ENCODE measurements at places on chromosomes 1 and 21. TPM values are rescaled to one million over a fixed set of nuclear protein-coding genes. Genes with fewer than 3 reads are reported as not detected.

The HSPB7 gene
- 0.28 TPM for polyA plus RNA-seq

The FNDC5 gene
- polyA plus RNA-seq: 1.5 TPM

The RIT1 gene
- polyA plus RNA-seq: 4.9 TPM

The VWA5B1 gene
- polyA plus RNA-seq: not detected

The HRNR gene
- polyA plus RNA-seq: 0.04 TPM

The RPTN gene
- polyA plus RNA-seq: not detected

The CD5L gene
- 56.7 TPM for polyA plus RNA-seq

The TCEA3 gene
- polyA plus RNA-seq: 142 TPM

The REN gene
- not detected for polyA plus RNA-seq

DNA sequence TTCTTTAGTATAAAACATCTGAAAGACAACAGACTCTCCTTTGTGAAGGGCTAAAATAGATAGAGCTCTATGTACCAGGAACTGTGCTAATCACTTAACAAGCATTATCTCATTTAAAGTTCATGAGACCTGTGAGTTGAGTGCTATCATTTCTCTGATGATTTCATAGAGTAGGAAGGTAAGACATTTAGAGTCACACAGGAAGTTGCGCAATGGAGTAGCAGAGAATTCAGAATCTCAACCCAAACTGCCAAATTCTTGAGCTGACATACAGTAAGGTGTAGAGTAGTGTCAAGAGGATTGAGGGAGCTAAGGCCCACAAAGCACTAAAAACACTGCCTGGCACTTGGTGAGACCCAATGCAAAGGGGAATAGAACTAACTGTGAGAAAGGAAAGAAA, 384.3 kb downstream of the NTNG1 start:
- no peak for DNase-seq

DNA sequence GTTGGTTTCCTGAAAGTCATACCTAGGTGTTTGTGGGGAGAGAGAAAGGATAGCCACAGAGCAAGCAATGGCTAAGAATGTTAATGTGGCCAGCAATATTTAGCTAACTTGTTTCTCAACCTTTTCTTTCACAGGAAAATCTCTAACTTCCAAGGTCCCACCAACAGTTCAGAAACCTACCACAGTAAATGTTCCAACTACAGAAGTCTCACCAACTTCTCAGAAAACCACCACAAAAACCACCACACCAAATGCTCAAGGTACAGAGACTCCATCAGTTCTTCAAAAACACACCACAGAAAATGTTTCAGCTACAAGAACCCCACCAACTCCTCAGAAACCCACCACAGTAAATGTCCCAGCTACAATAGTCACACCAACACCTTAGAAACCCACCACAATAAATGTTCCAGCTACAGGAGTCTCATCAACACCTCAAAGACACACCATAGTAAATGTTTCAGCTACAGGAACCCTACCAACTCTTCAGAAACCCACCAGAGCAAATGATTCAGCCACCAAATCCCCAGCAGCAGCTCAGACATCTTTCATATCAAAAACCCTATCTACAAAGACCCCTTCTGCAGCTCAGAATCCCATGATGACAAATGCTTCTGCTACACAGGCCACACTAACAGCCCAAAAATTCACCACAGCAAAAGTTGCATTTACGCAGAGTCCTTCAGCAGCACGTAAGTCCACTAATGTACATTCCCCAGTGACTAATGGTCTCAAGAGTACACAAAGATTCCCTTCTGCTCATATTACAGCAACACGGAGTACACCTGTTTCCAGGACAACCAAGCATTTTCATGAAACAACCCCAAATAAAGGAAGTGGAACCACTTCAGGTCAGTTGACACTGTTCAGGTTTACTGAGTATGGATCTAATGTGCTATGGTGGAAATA, 15.3 kb downstream of the CD55 start:
- DNase-seq: no peak

DNA sequence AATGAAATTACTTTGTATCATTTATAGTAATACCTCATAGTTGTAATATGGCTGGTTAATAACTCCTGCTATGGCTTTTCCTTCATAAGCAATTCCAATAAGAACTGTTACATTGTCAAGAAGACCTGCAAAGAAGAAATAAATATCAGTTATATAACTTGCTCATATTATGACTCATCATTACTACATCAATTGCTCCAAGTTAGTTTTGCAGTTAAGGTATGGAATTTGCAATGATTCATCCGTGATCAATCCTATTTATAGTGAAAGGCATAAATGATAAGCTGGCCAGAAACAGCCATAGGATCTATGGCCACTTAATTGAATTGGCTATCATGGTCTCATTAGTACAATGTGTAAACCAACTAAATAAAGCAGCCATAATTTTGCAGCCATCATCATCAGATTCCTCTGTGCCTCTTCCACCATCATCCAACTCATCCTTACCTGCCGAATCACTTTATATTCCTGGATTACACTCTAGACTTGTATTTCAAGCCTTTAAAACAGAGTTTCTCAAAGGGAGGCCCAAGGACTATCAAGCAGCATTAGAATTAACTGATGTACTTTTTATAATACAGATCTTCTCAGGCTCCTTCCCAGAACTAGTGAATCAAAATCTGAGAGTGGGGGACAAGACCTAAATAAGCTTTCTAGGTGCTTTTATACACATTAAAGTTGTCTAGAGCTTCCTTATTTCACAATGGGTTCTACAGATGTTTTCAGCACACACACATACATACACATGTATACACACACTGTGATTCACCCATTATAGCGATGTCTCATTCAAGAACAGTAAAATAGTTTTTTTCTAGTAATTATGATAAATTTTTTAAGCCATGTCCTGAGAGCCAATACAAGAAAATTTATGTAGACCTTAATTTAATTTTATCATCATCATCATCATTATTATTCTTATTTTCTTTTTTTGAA, 21.2 kb upstream of the EPRS1 start:
- DNase-seq: no peak

- no peak for DNase-seq
Observed at GRCh38 chr21:43786300-43786806, 3.0 kb upstream of the RRP1 start.

DNA sequence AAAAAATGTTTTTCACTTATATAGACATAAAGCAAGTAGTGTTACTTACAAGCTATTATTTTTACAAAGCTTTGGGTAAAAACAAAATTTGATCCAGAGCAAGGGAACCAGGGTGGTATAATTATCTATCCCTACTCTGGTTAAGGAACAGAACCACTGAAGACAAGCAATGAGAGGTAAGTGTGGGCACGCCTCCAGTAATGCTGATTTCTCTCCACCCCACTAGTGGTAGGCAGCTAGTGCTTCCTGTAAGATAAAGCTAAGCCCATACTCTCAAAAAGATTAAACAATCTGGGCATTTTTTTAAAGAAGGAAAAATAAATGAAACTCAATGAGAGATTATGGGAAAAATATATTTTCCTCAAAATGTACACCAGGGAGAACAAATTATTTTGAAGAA, 22.1 kb downstream of the TFB2M start:
- no peak for DNase-seq

GRCh38 chr1:224632921-224633321, 16.8 kb downstream of the CNIH3 start:
- no peak for DNase-seq

DNA sequence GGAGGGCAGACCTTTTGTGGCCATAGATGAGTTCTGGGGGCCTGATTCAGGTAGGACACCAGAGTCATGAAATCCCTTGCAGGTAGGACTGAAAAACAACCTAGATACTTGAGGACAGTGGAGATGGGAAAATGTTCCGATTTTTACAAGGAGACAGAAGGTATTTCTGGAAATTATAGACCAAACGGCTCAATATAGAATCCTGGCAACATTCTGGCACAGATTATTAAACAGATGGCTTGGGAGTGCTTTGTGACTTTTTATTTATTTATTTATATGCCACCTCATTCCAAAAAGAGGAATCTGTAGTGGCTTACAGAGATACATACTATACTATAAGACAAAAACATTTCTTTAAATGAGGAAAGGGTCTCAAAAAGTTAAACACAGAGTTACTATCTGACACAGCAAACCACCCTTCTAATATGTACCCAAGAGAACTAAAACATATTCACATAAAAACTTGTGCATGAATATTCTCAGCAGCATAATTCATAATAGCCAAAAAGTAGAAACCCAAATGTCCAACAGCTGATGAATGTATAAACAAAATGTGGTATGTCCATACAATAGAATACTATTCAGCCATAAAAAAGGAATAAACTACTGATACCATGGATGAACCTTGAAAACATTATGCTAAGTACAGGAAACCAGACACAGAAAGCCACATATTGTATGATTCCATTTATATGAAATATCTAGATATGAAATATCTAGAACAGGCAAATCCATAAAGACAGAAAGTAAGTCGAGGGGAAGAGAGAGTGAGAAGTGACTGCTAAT, 49.8 kb downstream of the CDK18 start:
- no peak for DNase-seq

GRCh38 chr1:174023440-174023839, 1.3 kb upstream of the RC3H1 start:
- DNase-seq: no peak

GRCh38 chr1:70633004-70633403, 221.9 kb downstream of the CTH start:
- no peak for DNase-seq

- no peak for DNase-seq
Observed at GRCh38 chr1:168570652-168571051, 5.8 kb upstream of the XCL1 start.

DNA sequence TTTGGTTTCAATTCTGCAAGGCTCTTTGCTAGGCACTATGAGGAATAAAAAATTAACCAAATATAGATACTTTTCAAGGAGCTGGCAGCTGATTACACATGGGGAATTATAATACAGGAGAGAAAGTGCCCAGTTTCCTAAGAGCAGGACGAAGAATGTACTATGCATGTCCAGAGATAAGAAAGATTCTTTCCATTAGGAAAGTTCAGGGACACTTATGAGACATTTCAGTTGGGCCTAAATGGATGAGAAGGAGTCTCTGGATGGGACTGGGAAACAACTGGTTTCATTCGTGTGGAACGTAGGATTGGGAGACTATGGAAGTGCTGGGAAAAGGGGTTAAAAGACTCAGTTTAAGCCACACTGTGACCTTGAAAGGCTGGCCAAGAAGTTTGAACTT, 63.5 kb upstream of the MROH9 start:
- DNase-seq: no peak

DNA sequence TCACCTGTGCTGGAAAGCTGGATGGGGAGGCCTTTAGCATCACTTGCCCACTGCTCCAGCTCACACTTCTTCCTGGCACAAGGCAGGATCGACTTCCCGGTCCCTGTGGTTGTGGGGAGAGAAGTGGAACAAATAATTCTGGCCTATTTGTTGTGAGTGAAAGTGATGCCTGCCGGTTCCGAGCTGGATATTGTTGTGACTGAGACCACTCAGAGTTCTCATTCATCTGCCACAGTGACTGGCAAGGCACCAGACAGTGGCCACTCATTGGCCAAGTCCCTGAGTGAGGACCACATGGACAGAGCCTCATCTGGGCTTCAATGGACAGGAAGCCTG, 191.9 kb downstream of the PTPRU start:
- no peak for DNase-seq

GRCh38 chr21:30408782-30409494, 13.1 kb downstream of the KRTAP13-1 start:
- no peak for DNase-seq

DNA sequence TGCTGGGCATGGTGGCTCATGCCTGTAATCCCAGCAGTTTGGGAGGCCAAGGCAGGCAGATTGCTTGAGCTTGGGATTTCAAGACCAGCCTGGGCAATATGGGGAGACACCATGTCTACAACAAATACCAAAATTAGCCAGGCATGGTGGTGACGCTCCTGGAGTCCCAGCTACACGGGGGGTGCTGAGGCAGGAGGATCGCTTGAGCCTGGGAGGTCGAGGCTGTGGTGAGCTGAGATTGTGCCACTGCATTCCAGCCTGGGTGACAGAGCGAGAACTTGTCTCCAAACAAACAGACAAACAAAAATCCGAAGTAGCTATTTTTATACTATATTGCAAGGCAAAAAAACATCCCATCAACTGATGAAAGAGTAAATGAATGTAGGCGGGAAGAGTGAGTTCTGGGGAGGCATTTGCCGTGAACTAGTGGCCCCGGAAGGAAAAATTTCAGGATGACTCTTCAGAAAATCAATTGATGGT, 40.6 kb downstream of the NCMAP start:
- DNase-seq: no peak

GRCh38 chr1:83547901-83548300, 451.0 kb downstream of the TTLL7 start:
- no peak for DNase-seq

DNA sequence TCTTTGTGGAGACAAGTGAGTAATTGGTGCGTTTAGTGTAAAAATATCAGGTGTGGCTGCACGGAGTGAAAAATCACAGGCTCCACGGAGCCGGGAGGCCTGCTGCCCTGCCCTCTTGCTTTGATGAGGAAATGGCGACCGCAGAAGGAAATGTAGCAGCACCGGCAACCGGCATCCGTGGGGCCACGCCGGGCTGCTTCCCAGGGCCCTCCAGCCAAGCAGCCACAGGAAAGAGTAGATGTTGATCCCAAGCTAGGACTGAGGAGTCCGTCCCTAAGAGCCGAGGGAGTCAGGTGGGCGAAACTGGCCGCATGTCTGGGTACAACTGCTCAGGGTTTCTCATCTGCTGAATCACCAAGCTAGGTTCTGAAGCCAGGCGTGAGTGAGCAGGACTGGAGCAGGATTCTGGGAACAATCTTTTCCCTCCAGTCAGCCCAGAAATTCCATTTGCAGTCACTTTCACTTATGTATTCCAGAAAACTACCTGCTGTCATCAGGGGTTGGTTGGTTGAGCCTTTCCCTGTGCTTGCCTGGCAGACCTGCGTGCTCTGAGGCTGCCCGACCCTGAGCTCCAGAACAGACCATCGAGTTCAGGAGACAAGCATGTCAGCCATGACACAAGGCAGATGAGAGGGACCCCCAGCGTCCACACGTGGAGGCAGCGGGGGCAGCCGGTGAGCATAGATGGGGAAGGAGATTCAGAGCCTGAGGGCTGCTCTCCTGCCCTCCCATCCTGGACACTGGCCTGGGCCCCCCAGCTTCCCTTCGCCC, 5.8 kb upstream of the ITGB2 start:
- DNase-seq: no peak

GRCh38 chr1:18155881-18156385, 48.3 kb downstream of the IGSF21 start:
- DNase-seq: no peak

GRCh38 chr1:37410105-37410504, 64.3 kb upstream of the ZC3H12A start:
- no peak for DNase-seq

- DNase-seq: no peak
Observed at GRCh38 chr1:13667691-13668090, 32.3 kb upstream of the PRDM2 start.

DNA sequence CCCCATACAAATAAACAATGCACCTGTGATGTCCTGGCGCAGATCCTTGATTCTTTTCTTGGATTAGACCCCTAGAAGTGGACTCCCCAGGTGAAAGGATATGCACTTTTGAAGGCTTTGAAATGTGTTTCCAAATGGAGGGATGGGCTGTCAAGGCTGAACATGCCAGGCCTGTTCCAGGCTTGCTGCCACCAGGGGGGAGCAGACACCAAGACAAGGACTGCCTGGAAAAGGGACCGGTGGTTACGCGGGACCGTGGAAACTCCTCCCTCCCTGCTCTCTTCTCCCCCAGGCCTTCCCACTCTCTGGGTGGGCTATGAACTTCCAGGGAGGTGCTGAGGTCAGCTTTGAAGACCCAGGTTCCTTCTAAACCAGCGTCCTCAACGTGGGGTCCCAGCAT, 12.7 kb downstream of the C1QB start:
- no peak for DNase-seq

- no peak for DNase-seq
Observed at GRCh38 chr21:45634511-45635183, 8.9 kb upstream of the PCBP3 start.
